Osteoblast (primary cell): ENCODE measurements at places on chromosomes 11 and 22.

- peaks cover 4% of the 10 kb centered on the region for H3K4me1 ChIP-seq
- H3K27ac ChIP-seq = no peak overlapping the region
- peak; percentile 34 for DNase-seq
These were observed 8.1 kb downstream of the SSTR3 start for GRCh38 chr22:37204045-37204655.

- H3K36me3 ChIP-seq = no peaks in the 10 kb centered on the region
- no peaks in the 10 kb centered on the region for H3K4me1 ChIP-seq
- H3K27ac ChIP-seq = no peak overlapping the region
- DNase-seq = no peak
- H3K27me3 ChIP-seq = no peaks in the 10 kb centered on the region
- H3K4me3 ChIP-seq = no peak overlapping the region
These were observed 174.2 kb upstream of the DDI1 start for GRCh38 chr11:103862094-103862801.

DNA sequence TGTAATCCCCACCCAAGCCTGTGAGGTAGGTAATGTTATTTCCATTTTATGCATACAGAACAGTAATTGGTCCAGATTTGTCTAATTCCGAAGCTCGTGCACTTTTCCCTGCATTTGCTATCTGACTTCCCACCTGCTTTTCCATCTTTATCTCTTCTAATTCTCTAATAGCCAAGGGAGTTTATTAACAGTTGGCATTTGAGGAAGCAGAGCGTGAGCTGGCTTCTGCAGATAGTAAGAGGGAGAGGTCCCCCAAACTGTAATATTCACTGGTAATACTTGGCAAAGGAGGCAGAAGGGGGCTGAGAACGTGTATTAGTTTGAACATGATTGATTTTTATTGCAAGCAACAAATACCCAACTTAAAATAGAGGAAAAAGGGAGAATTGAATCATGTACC, 110.8 kb upstream of the SPON1 start:
- no peaks in the 10 kb centered on the region for H3K4me1 ChIP-seq
- no peaks in the 10 kb centered on the region for H3K36me3 ChIP-seq
- H3K27ac ChIP-seq = no peak overlapping the region
- no peak for DNase-seq
- H3K4me3 ChIP-seq = no peak overlapping the region
- no peaks in the 10 kb centered on the region for H3K27me3 ChIP-seq

GRCh38 chr11:134524896-134525845, 113.1 kb upstream of the B3GAT1 start:
- no peaks in the 10 kb centered on the region for H3K27me3 ChIP-seq
- peak; percentile 52 for DNase-seq
- H3K4me3 ChIP-seq = no peak overlapping the region
- H3K27ac ChIP-seq = no peak overlapping the region

- no peak overlapping the region for H3K4me3 ChIP-seq
- H3K27me3 ChIP-seq = no peaks in the 10 kb centered on the region
- no peaks in the 10 kb centered on the region for H3K36me3 ChIP-seq
These were observed 1441.8 kb downstream of the TBC1D22A start for GRCh38 chr22:48204296-48204695.

DNA sequence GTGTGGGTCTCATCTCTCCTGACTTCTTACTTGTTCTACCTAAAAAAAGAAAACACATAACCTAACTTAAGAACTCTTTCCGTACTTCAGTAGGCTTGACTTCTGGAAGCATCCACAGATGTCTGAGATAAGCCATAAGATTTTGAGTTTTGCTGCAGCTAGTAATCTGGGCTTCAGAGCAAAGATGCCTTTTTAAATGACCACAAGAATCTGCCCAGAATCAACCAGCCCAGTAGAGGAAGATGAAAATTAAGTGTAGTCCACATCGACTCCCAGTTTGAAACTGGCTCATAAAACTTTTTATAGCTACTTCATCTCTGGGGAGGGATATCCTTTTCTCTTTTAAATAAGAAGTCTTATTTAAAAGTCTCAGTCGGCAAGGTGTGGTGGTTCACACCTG, 10.7 kb downstream of the DENND5A start:
- H3K27me3 ChIP-seq = no peaks in the 10 kb centered on the region
- H3K27ac ChIP-seq = no peak overlapping the region
- peaks cover 5% of the 10 kb centered on the region for H3K36me3 ChIP-seq
- DNase-seq = no peak
- H3K4me3 ChIP-seq = no peak overlapping the region
- peaks cover 9% of the 10 kb centered on the region for H3K4me1 ChIP-seq
